ENCODE measurements at places on chromosomes 5 and 9. TPM values are rescaled to one million over a fixed set of nuclear protein-coding genes. Genes with fewer than 3 reads are reported as not detected.

The SLC25A2 gene
- total RNA-seq: 0.16 TPM

The PCDHB2 gene
- 0.11 TPM for total RNA-seq

DNA sequence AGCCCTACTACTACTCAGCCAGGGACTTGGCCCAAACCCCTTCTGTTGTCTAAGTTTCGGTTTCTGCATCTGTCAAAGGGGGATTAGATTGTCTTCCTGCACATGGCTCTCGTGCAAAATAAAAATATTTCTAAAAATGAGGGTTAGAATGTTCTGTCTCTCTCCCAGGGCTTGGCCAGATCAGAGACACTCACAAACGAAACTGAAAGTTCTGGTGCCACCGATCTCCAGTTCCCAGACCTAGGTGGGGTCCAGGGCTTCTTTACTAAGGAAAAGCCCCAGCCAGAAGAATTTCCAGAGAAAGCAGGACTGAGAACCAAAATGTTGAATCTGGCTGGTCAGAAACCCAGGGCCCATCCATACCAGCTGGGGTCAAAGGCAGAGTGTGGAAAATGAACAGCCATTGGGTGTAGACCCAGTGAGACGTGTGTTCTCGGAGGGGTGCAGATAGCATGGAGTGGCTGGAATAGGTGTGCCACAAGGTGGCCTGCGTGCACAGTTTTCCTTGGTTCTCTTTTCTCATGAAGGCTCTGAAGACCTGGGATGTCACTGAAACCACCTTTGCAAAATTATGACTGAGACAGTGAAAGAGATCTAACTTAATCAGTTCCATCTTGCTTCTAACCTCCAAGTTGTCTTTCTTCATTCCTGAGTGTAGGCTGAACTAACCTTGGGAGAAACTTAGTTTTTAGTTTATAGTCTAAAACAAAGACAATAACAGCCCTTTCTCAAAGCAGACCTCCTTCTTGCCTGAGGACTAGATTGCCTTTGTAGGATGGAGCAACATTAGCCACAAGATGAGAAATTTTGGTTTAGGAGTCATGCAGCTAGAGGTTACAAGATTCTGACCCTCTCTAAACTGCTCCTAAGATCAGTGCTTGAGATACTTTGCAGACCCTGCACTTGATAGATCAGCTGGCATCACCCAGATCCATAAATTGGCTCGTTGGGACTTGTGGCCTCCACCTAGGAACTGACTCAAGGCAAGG, 2.3 kb upstream of the SLC23A1 start:
- DNase-seq: no peak

DNA sequence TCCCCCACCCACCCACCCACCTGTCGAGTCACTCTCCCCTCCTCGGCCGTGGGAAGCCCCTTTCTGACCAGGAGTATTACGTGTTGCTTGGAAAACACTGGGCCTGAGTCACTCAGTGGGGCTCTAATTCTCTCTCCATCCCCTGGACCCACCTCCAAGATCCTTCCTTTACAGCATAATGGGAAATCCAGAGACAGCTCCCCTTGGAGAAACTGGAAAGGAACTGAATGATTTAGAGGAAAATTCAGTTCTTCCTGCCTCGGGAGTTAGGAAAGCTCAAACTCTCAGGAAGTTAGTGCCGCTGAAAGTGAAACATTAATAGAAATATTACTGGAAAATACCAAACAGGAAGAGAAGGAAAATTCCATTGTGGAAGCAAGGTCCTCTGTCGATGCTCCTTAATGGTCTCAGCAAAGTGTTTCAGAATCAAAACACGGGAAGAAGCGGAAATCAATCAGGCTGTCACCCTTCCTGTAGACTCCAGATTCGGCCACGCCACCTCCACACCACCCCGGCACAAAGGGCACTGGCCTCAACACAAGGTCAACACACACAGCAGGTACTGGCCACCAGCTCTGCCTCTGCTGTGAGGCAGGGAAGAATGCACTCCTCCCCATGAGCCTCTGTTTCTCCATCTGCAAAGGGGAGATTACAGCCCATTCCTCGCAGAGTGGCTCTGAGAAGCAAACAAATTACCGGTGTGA, 9.6 kb downstream of the SHB start:
- no peak for DNase-seq

The PCDHGA1 gene
- total RNA-seq: 0.09 TPM

- DNase-seq: peak; percentile 73
These were observed 8.7 kb downstream of the CCL21 start for GRCh38 chr9:34701023-34701768.

The HAPLN1 gene
- total RNA-seq: not detected

DNA sequence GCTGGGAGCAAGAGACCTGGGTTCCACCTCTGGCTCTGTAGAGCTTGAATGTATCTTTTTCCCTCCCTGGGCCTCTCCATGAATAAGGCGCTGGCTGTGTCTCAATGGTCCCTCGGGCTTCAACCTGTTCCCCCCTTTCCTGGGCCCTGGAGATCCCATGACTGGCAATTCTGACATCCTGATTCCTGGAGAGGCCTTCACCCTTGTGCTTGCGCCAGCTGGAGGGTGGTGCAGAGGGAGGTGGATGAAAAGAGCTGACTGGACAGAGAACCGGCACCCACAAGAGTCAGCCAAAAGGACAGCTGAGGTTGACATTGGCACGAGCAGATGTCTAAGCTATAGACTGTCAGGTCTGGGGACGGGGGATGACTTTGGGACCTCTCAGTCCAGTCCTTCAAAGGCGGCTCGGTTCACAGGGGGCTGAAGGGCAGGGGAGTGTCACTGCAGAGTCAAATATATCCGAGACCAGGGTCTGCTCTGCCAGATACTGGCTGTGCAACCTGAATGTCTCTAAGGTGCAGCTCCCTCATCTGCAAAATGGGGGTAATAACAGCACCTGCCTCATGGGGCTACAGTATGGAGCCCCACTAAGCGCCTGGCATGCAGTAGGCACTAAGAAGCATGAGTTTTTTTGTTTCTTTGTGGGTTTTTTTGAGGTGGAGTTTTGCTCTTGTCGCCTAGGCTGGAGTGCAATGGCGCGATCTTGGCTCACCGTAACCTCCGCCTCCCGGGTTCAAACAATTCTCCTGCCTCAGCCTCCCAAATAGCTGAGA, 13.8 kb downstream of the DNM1 start:
- DNase-seq: no peak

GRCh38 chr5:156456857-156457256, 129.9 kb downstream of the SGCD start:
- DNase-seq: no peak

- DNase-seq: no peak
These were observed 14.1 kb downstream of the FGF1 start for GRCh38 chr5:142671801-142672200.

- DNase-seq: no peak
These were observed 664.3 kb upstream of the EDIL3 start for GRCh38 chr5:85049020-85049419.

GRCh38 chr9:126146254-126147145, 180.1 kb upstream of the MVB12B start:
- DNase-seq: peak; percentile 9

DNA sequence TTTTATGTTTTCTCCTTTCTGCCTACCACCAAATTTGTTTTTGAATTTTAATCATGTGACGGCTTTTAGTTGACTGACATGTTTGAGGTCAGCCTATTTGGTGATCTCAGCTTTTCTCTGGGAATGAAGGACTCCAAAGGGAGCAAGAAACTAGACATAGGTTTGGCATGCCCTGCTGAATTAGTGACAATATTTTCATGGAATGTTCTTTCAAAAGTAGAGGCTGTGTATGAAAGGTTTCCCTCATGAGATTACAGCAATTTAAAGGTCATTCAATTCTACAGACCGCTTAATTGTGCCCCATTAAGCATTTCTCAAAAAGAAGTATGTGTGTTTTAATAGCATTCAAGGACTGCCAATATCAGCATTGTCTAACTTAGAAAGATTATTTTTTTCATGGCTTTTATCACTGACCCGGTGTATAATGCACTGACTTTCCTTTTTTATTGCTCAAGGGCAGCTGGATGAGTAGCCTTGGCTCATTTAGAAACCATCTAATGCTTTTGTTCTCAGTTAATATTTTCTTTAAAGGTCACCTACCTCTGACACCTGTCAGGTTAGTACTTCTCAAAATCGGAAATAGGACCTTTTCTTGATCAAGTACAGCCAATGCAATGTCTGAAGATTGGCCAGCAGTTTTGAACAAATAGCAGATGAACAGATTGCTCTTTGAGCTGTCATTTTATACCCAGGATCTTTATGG, 8.1 kb upstream of the MLLT3 start:
- DNase-seq: no peak

The ABO gene
- 0.14 TPM for total RNA-seq

The ANKRD20A1 gene
- 1.2 TPM for total RNA-seq

DNA sequence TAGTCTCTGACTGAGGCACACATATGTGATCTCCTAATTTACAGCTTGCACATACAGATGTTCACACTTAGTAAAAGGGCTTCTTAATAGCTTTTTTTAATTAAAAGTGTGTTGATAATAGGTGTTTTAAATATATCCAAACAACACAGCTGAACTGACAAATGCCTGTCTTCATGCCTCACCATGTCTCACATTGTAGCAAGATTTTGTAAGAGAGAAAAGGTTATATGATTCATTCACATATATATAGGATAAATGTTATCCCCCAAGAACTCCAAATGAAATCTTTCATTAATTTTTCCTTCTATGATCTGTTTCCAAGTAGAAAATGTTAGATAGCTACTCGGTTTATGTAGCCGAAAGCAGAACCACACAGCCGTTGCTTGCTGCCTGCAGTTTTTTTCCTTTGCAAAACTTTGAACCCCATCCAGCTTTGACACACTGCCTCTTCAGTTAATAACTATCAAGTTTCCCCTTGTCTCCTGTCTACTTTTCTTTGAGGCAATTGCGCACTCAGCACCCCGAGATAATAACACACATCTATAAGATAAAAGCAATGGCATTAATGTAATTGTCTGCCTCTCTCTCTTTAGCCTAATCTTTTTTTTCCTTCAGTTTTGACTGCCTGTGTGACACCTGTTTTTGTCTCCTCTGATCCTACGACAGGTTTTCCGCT, 299.2 kb downstream of the BNC2 start:
- no peak for DNase-seq

GRCh38 chr5:113598926-113599325, 85.4 kb downstream of the YTHDC2 start:
- no peak for DNase-seq

GRCh38 chr9:79580055-79580454, 8.3 kb downstream of the TLE4 start:
- DNase-seq: no peak

The SPOCK1 gene
- not detected for total RNA-seq

The SMIM33 gene
- 0.23 TPM for total RNA-seq

GRCh38 chr5:176383248-176383905, 5.0 kb downstream of the NOP16 start:
- no peak for DNase-seq

DNA sequence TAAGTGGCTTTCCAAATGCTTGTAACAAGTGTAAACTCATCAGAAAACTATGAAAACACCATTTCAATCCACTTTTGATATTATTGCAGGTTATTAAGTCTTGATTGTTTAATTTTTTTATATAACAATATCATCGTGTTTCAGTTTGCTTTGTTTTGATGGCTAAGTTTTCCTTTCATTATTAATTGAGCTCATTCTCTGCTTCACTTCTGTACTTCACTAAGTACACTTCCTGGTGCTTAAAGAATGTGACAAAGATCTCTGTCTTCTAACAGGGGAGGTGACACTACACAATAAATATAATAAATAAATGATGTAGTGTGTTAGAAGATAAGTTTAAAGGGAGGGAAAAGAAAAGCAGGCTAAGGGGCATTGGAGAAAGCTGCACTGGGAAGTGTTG, 13.0 kb upstream of the RAD23B start:
- DNase-seq: no peak

GRCh38 chr5:71782393-71782770, 63.3 kb downstream of the CARTPT start:
- no peak for DNase-seq

- no peak for DNase-seq
These were observed 14.6 kb downstream of the CCNJL start for GRCh38 chr5:160297776-160298175.

- DNase-seq: no peak
These were observed 48.8 kb upstream of the FST start for GRCh38 chr5:53431665-53432064.

- DNase-seq: no peak
These were observed 17.1 kb downstream of the BTNL3 start for GRCh38 chr5:181005791-181006190.

The PCDHB5 gene
- not detected for total RNA-seq

DNA sequence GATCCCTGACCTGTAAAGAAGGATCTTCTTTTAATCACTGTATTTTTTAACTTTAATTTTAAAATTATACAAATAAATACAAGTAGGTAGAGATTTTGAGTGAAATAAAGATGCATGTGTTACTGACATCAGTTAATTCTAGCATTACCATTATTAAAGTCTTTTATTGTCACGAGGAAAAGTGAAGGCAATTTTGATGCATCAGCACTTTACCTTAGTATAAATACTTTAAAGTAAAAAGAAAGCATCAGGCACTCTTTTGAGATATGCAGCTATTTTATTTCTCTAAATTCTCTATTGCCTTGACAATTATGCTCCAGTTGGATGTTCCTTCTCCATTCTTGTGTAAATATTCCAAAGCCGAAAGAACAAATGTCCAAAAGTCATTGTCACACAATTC, 4.6 kb downstream of the HTR1A start:
- DNase-seq: no peak

GRCh38 chr9:18208166-18209059, 265.5 kb upstream of the ADAMTSL1 start:
- no peak for DNase-seq

The GABRA1 gene
- not detected for total RNA-seq

GRCh38 chr5:149664083-149664482, 66.0 kb upstream of the PPARGC1B start:
- DNase-seq: no peak

The RNF14 gene
- 22.0 TPM for total RNA-seq

DNA sequence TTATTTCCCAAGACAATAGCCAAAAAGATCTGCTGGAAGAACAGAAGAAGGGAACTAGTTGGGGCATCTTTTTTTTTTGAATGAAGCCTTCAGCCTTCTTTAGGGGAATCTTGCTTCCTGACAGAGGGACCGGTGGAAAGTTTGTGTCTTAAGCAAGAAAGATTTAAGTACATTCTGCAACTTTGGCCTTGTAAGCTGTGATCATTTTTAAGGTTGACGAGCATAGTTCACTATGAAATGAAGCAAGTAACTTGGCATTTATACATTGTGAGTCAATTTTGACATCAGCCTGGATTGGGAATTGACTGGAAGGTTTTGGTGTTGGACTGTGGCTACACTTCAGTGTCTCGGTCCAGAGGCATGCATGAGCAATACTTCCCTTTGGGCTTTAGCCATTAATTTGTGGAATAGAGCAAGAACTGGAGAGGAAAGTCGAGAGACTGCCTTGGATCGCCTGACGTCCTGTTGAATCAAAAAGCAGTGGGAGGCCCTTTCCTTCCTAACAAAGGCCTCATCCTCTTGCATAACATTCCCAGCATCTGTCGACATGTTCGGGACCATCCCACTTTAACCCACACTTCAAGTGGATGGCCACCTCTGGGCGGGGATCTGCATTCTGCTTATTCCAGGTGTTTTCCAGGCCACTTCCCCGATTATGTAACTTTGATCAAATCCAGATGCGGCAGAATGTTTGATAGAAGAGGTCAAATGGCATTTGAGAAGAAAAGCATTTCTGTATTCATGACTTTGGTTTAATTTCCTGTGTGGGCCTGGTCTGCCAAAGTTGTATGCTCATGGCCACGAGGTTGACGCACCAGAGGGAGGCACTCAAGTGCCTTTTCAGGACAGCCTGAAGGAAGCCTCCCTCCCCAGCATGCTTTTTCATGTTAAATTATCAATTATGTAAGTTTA, 12.5 kb downstream of the ABL1 start:
- DNase-seq: no peak

All from activated T-helper 2 cell treated with anti-CD3 and anti-CD28 coated beads, Interferon-gamma antibody, Interleukin-2, Interleukin-4, amounts not matched to agents 10 μg/mL and 5 μg/mL and 100 μg/mL, durations not matched to agents 14 hours and 24 hours and 36 hours (primary cell).